ENCODE measurements at places on chromosomes 2 and 18.

- DNase-seq: no peak
Observed at GRCh38 chr2:57534358-57534757, 512.2 kb upstream of the VRK2 start.

DNA sequence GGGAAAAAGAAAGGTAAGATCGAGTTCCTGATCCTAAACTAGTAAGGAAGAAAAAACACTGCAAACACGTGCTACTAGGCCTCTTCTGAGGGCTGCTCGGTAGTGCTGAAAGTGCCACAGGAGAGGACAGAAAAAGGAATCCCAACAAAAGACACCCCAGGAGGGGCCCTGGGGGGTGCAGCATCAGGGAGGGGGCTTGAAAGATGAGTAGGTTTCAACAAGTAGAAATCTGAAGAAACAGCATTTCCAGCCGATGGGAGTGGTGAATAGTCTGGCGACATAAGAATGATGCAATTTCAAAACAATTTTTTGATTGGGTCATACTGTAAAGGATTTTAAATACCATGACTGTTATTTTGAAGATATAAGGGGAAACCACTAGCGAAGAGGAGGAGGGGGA, 98.6 kb downstream of the NOL10 start:
- no peak for DNase-seq

GRCh38 chr2:189111063-189111715, 68.4 kb downstream of the COL5A2 start:
- DNase-seq: no peak

GRCh38 chr2:44802777-44803424, 138.6 kb upstream of the SIX3 start:
- no peak for DNase-seq
